ENCODE measurements at places on chromosomes 16 and 17.

GRCh38 chr17:34584805-34585416 is 5.5 kb downstream of the TMEM132E start:
- no peak for DNase-seq

GRCh38 chr16:4552541-4552940 is 3.6 kb upstream of the C16orf96 start:
- DNase-seq, result no peak

- DNase-seq, result no peak
Measured at GRCh38 chr17:7882629-7883028, 6.0 kb upstream of the CHD3 start.

DNA sequence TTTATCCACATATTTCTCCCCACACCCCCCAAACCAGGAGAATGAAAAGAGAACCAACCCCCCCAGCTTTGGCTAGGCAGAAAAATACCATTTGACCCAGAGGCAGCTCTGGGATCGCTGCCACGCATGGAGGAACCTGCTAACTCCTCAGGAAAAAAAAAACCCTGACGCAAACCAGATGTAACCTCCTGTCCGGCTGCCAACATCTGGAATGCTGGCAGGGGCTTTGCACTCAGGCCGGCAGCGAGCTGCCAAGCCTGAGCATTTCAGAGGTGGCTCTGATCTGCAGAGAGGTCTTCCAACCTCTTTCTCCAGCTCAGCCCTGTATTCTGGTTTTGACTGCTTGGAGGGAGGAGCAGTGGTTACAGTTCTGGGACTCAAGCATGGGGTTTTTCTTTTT is 8.2 kb downstream of the IGFBP4 start:
- no peak for DNase-seq

DNA sequence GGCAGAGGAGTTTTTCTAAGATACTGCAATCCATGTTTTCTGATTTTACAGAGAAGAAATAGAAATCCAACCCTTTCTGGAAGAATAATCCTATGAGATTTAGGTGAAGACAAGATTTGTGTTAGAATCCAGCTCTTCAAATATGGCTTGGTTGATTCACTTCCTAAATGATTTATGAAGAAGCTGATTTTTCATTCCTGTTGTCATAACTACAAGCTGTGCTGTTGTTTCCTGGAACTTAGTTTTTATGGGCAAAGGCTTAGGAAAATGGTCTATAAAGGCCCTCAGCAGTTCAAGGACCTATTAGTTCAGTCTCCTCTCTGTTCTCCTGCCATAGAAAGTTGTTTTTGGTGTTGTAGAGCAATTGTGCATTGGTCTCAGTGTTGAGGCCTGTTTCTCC is 174.2 kb upstream of the FAM20A start:
- DNase-seq, result no peak

- DNase-seq, result no peak
Measured at GRCh38 chr17:37774504-37774903, 29.6 kb upstream of the HNF1B start.
